ENCODE measurements at places on chromosomes 3 and 15.
A peak's percentile ranks its signal among the peaks of the same experiment; 100 is the strongest.

GRCh38 chr3:183551930-183552329 lies 3.6 kb downstream of the KLHL6 start:
- no peak for DNase-seq

GRCh38 chr3:128168836-128169235 lies 15.6 kb downstream of the EEFSEC start:
- no peak for DNase-seq

DNA sequence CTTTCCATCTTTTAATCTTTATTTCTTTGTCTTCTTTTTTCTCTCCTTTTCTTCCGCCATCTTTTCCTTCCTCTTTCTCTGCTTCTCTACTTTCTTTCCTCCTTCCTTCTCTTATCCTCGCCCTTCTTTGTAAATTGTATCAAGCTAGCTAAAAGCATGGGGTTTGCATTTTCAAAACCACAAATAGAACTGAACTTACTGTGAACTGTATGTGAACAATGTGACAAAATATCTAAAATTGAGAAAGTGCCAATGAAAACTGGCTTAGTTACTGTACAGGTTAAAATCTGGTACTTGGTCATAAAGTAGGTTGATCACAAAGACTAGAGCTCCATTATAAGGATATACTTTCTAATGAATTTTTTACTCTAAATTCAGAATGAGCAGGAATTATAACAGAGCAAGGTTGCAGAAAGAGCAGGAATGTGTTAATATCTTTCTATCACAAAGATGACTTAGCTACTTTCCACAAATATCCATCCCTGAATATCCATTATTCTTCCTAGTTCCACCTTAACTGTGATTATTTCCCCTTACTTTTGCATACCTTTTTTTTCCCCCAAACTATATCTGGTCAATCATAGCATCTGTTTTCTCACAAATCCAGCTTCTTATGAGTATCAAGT lies 122.4 kb downstream of the LSAMP start:
- DNase-seq, result no peak

DNA sequence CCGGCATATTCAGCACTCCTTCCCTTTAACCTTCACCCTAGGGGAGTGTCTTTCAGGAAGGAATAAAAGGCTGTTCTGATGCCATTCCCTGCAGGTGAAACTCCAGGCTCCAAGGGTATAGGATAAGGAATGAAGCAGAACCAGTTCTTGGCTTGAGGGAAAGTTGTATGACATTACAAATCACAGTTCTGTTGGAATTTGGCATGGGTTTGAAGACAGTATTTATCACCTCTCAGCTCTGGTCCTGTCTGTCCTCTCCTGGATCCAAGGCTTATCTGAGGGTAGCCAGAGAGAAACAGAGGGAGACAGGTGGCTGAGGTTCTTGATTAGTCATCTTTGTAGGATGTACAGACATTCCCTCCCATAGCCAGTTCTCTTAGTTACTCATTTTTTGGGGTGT lies 37.1 kb downstream of the RAB11A start:
- no peak for DNase-seq

- no peak for DNase-seq
Measured at GRCh38 chr15:68626739-68627138, 47.9 kb downstream of the CORO2B start.

DNA sequence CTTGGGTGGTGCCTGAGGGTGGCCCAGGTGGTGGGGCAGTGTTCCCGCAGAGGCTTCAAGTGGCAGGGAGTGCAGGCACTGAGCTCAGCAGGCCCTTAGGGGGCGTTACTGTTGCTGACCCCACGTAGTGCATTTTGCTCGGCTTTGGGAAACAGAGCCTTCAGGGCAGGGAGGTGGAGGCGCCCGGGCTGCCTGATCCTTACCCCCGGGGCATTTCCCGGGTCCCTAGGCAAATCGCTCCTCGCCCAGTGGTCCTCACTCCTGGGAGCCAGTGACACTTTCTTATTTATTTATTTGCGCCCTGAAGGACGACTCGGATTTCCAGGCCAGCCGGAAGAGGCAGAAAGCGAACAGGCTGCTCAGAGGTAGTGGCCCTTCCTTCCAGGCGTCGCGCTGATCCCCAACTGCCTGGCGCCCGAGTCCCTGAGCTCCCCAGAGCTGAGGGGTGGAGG lies 10.1 kb upstream of the FOXB1 start:
- no peak for DNase-seq

DNA sequence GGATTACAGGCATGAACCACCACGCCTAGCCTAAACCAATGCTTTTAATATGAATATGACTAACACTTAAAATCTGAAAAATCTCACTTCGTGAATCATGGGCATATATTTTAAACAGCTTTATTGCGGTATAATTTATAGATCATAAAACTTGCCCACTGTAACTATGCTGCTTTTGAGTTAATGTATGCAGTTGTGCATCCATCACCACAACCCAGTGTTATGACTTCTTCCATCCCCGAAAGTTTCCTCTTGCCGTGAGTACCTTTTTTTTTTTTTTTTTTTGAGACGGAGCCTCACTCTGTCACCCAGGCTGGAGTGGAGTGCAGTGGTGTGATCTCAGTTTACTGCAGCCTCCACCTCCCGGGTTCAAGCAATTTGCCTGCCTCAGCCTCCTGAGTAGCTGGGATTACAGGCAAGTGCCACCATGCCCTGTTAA lies 7.1 kb downstream of the KAT2B start:
- no peak for DNase-seq

- no peak for DNase-seq
Measured at GRCh38 chr3:65732051-65732935, 306.4 kb downstream of the MAGI1 start.

GRCh38 chr15:101731746-101732145 lies 7.5 kb upstream of the TARS3 start:
- DNase-seq, result no peak

GRCh38 chr15:65610871-65611718 lies at the start of gene INTS14:
INTS14 (minus strand) TSS chr15:65611131; CDS start chr15:65607380, 3,751 bp downstream.
- peak; percentile 98 for DNase-seq

- DNase-seq, result no peak
Measured at GRCh38 chr3:13829311-13829710, 50.6 kb downstream of the WNT7A start.

DNA sequence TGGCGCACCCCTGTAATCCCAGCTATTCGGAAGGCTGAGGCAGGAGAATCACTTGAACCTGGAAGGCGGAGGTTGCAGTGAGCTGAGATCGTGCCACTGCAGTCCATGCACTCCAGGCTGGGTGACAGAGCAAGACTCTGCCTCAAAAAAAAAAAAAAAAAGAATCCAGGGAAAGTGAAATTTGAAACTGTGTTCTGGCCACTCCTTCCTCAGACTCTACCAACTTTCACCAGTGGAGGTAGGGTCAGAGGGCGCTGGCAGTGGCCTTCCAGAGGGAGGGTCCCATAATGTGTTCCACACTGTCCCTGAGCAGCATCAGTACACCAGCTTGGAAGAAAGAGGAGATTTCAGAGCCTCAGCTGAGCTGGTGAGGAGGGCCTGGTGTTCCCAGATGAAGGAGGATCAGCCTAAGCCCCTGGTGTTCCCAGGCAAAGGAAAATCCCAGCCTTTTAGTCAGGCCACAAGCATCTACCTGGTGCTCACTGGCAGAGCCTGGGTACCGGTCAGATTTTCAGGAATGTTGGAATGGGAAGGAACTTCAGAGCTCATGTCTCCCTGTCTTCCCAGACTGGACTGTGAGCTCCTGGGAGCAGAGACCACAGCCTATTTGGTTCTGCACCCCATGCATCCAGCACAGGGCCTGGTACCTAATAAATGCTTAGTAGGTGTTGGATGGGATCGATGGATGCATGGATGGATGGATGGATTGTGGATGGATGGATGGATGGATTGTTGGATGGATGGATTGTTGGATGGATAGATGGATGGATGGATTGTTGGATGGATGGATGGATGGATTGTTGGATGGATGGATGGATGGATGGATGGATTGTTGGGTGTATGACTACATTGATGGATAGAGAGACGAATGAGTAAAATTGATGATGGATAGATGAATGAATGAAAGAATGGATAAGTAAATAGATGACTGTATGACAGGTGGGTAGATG lies 117.9 kb downstream of the CORO2B start:
- no peak for DNase-seq

DNA sequence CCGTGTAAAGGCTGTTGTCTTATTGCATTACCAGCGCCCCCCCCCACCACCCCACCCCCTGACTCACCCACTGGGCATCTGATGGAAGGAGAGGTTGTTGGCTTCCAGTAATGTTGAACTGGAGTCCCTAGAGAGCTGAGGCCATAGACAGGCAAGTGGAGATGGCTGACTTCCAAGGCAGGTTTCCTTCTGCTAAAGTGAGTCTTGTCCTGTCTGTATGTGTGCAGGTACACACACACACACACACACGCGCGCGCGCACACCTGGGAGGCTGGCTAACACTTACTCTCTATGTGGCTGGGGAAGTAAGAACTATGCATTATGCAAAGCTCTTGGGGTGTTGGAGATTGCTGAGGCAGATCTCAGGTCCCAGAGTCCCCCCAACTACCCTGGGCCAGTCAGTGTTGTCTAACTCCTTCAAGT lies 1.6 kb upstream of the KY start:
- DNase-seq, result peak; percentile 72

DNA sequence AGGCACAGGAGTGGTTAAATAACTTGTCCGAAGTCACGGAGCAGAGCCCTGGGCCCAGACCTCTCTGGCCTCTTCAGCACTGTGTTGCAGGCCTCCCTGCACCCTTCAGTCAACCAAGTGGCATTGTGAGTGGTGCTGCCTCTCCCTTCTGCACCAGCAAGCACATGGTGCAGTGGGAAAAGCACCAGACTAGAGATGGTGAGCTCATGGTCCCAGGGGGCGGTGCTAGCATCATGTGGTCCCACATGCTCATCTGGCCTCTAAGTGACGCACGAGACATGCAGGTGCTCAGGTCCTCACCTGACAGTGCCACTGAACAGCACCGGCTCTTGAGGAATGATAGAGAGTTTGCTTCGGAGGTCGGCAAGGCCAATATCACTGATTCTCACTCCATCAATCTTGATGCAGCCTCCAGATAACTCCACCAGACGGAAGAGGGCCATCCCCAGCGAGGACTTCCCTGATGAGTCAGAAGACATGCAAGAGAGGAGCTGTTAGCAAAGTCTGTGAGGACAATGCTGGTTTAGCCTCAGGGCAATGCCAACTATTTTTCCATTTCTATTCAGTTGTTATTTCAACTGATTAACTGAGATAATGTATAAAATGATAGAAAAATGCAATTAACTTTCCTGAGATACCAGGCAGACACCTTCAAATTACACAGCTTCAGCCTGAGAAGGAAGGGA lies 53.1 kb upstream of the PARL start:
- no peak for DNase-seq

DNA sequence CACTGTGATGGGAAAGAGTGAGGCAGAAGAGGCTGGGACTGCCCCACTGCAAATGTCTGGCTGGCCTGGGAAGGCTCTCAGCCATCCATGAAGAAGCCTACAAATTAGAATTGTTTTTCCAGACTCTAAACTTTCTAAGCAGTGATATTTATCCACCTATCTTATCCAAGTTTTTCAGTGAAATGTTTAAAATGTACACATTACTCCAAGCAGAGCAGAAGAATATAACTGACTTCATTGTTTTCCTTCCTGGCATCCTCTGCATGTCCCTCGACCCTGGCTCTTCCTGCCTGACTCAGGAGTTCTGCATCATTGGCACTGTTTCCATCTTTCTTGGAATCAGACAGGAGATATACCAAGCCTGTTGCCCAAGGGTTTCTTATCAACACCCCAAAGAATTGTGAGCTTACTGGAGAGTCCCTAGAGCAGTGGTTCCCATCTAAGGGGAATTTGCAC lies 401.5 kb upstream of the PROK2 start:
- no peak for DNase-seq

GRCh38 chr3:176631165-176631564 lies 566.1 kb downstream of the TBL1XR1 start:
- no peak for DNase-seq

GRCh38 chr3:171190668-171191067 lies 164.1 kb upstream of the SLC2A2 start:
- no peak for DNase-seq

DNA sequence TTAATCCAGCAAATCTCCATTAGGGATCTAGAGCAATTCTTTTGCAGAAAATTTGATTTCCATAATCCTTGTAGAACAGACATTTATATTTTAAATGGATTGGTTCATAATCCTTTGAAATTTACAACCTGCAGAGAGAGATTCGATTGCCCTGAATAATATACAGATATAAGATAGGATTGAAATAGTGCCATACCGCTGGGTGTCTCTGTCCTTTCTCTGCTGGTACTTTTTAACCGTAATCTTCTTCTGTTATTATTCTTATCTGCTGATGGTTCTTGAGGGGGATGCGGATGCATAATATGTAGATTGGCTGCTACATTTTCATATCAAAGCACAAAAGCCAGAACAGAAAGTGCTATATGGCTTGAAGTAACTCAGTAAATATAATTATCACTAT lies 182.2 kb downstream of the CFAP20DC start:
- DNase-seq, result no peak

- no peak for DNase-seq
Measured at GRCh38 chr3:50268703-50269451, at the start of gene SEMA3B. SEMA3B (plus strand) TSS chr3:50269147; CDS start chr3:50269241, 94 bp downstream.

- no peak for DNase-seq
Measured at GRCh38 chr15:62591842-62592838, 427.1 kb upstream of the C2CD4B start.

- DNase-seq, result no peak
Measured at GRCh38 chr15:51180011-51180410, 85.3 kb upstream of the TNFAIP8L3 start.

- DNase-seq, result no peak
Measured at GRCh38 chr15:31157644-31158069, 56.1 kb upstream of the TRPM1 start.

DNA sequence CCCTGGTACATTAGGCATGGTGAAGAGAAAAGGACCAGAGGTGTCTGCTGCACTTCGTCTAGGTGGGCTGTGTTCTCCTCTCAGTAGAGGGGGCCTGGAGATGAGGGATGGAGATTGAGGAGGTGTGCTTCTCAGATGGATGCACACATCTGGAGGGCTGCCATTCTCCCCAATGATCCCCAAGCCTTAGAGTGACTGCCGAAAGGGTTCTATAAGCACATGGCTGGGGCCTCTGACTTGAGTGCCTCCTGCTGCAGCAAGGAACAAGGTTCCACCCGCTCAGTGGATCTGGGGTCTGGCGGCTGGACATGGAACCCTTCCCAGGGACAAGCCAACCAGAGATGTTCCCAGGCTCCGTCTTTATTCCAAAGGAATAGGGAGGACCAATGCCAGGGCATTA lies 66.8 kb downstream of the CPN2 start:
- DNase-seq, result peak; percentile 33

- DNase-seq, result no peak
Measured at GRCh38 chr15:31871166-31871886, 159.0 kb upstream of the CHRNA7 start.

DNA sequence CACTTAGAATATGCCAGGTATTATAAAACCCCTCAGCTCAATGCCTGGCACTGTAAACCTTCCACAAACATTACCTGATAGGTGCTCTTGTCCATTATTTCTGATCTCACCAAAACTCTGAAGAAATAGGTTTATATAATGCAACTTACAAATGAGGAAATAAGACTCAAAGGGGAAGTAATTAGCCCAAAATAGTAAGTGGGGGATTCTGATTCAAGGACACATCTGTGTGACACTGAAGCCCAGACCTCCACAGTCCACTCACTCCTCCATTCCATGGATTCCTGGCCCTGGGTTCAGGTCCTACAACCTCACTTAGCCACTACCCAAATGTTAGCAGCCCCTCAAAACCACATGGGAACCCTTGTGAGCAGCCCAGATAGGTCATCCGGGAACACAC lies 49.9 kb downstream of the TRANK1 start:
- no peak for DNase-seq
